ENCODE measurements at places on chromosomes 7 and 10. TPM values are rescaled to one million over a fixed set of nuclear protein-coding genes. Genes with fewer than 3 reads are reported as not detected.

Gene STEAP4
- not detected for polyA plus RNA-seq

Gene GOLGA7B
- 0.17 TPM for polyA plus RNA-seq

DNA sequence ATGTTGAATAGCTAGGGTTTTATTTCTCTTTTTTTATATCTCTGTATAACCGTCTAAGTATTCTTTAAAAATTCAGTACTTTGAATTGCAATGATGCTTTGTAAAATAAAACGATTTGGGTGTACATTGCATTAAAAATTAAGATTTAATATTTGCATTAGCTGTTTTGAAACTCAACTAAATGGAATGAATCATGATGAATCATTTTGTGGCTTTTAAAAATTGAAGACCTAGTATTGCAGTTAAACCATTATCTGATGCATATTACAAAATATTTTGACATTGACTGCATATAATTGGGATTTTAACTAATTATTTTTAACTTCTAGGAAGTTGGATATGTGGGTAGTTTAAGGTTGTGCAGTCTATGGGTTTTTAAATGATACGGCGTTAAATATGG lies 314.0 kb downstream of the CDK14 start:
- no peaks in the 10 kb centered on the region for H3K4me1 ChIP-seq
- H3K36me3 ChIP-seq, result no peaks in the 10 kb centered on the region
- no peak overlapping the region for H3K4me3 ChIP-seq
- H3K27ac ChIP-seq, result no peak overlapping the region
- H3K27me3 ChIP-seq, result no peaks in the 10 kb centered on the region
- no peak for DNase-seq

- peaks cover 1% of the 10 kb centered on the region for H3K27me3 ChIP-seq
- H3K27ac ChIP-seq, result no peak overlapping the region
- no peaks in the 10 kb centered on the region for H3K36me3 ChIP-seq
- no peaks in the 10 kb centered on the region for H3K4me1 ChIP-seq
- no peak for DNase-seq
- H3K4me3 ChIP-seq, result no peak overlapping the region
Measured at GRCh38 chr7:51340936-51341335, 24.3 kb upstream of the COBL start.

- no peaks in the 10 kb centered on the region for H3K36me3 ChIP-seq
- no peaks in the 10 kb centered on the region for H3K4me1 ChIP-seq
- H3K4me3 ChIP-seq, result no peak overlapping the region
- H3K27ac ChIP-seq, result no peak overlapping the region
- no peak for DNase-seq
- no peaks in the 10 kb centered on the region for H3K27me3 ChIP-seq
Measured at GRCh38 chr10:64416011-64416410, 894.8 kb downstream of the REEP3 start.

DNA sequence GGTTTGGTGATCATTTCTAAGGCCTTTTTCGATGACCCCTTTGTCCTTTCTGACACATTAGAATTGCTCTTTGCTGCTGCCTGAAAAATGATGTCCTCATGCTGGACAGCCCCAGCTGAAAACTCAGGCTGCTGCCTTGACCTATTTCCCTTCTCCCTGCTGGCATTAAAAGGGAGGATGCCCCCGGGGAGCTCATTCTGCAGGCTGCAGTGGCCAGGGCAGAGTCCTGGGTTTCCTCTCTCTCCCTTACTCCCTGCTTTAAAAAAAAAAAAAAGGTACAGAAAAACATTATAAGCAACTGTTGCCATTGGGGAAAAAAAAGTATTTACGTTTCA lies 35.4 kb downstream of the LRRC4 start:
- peaks cover 23% of the 10 kb centered on the region for H3K36me3 ChIP-seq
- no peak overlapping the region for H3K27ac ChIP-seq
- no peaks in the 10 kb centered on the region for H3K4me1 ChIP-seq
- H3K27me3 ChIP-seq, result no peaks in the 10 kb centered on the region
- no peak for DNase-seq

- H3K27me3 ChIP-seq, result peaks cover 6% of the 10 kb centered on the region
- H3K36me3 ChIP-seq, result no peaks in the 10 kb centered on the region
- H3K27ac ChIP-seq, result no peak overlapping the region
- H3K4me1 ChIP-seq, result peaks cover 48% of the 10 kb centered on the region
- DNase-seq, result no peak
- H3K4me3 ChIP-seq, result peak overlapping the region; percentile 65
Measured at GRCh38 chr10:33794460-33794859, 460.0 kb upstream of the NRP1 start.

DNA sequence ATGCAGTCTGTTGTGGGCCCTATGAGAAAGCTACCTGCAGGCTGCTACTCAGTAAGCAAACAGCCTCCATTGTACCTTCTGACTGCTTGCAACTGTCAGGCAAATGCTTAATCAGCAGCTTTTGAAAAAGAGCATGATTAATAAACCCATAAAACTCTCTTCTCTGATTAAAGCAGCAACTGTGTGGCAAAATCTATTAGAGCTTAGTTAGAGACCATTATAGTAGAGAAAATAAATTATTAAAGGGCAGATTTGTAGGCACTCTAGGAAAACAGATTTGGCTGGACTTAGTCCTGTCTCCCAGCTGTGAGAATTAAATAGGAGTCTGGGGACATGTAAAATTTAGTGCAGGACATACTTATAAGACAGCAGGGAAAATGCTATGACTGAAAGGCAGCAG lies 132.5 kb upstream of the WNT16 start:
- H3K4me1 ChIP-seq, result no peaks in the 10 kb centered on the region
- H3K4me3 ChIP-seq, result no peak overlapping the region
- no peak for DNase-seq
- no peak overlapping the region for H3K27ac ChIP-seq
- H3K36me3 ChIP-seq, result no peaks in the 10 kb centered on the region
- H3K27me3 ChIP-seq, result no peaks in the 10 kb centered on the region
